Spinal cord (tissue), 10 donors: ENCODE measurements at places on chromosomes 1 and 21.

DNA sequence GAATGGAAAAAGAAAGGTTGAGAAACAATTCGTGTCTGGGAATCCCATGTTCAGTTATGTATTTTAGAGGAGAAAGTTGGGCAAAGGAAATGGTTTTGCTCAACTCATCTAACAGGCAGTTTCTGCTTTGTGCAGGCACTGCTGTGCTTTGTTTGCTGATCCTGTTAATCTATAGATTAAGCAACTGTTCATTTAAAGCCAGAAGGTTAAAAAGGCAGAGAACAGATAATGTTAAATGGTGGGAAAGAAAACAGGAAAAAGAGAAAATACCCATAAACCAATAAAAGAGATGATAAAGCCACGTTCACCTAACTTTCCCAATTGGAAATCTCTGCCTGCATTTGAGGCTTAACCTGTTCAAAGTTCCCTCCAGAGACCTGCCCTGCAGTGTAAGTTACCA lies 70.0 kb downstream of the APP start:
- no peak for DNase-seq

DNA sequence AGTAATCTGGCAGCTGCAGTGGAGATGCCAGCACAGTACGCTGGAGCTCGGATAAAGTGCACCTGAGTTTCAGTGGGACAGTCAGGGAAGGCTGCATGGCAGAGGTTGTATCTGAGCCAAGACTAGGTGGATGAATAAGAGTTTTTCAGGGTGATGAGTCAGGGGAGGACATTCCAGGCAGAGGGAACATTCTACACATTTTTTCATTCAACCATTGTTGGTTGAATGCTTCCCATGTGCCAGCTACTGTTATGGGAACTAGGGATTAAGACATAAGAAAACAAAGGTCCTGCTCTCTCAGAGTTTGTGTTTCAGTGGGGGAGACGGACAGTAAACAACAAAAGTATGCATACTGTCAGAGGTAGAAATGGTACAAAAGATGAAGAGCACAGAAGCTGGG lies 5.2 kb downstream of the LEPR start:
- no peak for DNase-seq

GRCh38 chr1:108055387-108055786 lies 90.4 kb upstream of the VAV3 start:
- DNase-seq, result no peak

DNA sequence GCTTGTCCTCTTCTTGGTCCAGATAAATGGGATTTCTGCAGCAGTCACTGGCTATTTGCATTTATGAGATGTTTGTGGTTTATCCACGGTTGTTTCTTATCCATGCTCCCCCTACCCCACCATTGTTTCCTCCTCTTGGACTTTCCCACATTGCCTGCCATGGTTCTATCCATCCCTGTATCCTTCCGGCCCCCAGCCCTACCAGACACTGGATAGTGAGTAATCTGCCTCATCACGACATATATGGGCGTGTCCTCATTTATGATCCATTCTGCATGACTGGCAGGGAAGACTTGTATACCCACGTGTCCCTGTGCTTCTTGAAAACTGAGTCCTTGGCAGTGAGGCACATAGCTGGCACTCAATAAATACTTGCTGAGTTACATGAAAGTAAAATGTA lies 40.1 kb downstream of the CACNA1S start:
- no peak for DNase-seq

GRCh38 chr1:26942656-26943055 lies 17.6 kb downstream of the KDF1 start:
- no peak for DNase-seq

DNA sequence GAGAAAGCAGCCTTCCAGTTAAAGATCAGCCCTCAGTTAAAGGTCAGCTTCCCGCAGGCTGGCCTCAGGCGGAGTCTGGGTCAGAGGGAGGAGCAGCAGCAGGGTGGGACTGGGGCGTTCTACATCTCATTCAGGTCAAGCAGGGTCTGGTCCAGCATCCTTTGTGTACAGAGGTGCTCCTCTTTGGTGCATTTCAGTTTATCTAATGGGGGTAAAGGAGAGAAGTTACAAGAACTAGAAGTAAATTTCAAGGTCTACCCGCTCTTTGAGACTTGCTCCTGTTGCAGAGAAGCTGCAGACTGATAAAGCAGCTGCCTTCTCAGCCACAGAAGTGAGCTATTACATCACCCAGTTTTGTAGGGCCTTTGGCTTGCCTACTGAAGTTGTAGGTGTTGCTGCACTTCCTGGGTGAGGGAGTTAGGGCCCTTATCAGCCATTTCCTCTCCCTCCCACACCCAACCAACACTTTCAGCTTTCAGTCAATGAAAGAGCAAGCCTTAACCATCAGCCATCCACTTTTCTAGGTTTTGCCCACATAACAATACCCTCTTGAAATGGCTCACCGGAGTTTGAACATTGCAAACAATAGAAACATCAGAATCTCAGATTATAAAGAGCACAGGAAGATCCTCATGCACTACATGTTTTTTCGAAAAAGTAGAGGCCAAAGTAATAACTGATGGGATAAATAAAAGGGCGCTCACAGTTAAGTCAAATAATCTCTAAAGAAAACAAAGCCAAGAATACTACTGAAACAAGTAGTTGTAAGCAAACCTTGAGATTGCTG lies 2.8 kb upstream of the NUP210L start:
- DNase-seq, result no peak

DNA sequence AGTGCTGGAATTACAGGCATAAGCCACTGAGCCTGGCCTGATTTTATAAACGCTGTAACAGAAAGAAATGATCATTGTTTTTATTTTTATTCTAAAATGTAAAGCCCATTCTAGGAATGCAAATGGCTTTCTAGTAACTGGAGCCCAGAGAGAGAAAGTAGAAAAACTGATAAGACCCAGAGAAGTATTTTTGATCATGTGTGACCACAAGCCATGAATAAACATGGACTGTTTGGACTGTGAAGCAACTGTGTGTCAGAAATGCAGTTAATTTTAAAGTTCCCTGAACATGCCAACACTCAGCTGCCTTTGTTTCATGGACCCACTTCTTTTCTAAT lies 39.7 kb downstream of the EIF2B3 start:
- DNase-seq, result peak; percentile 84

- no peak for DNase-seq
These were observed 34.1 kb downstream of the RGSL1 start for GRCh38 chr1:182484067-182484466.

DNA sequence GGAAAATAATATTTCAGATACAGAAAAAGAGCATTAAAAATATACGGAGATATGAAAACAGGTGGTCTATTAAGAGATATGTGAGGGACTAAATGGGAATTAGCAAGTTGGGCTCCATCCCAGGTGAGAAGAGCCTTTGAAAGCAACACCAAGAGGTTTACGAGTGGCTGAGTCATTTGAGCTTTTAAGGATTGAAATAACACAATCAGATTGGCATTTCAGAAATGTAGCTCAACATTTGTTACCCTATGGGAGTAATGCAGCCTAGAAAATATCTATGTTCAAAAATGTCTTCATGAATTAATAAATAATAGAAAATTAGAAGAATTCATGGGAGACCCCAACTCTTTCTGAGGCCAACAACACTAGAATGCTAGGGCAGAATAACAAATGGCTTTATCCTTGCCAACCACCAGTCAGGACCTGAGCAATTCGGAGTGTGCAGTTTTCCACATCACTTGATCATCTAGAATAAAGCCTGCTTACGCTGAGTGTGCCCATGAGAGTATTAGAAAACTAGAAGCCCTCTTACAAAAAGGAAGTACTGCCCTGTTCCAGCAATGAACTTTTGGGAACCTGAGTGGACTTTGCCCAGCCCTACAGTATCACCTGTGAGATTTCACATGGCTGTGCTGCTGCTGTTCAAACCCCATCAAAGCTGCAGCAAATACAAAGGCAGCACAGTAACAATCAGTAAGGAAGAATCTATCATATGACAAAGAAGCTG lies 538.0 kb upstream of the CAMK1G start:
- no peak for DNase-seq

- no peak for DNase-seq
These were observed 62.8 kb upstream of the NGF start for GRCh38 chr1:115400891-115401290.

DNA sequence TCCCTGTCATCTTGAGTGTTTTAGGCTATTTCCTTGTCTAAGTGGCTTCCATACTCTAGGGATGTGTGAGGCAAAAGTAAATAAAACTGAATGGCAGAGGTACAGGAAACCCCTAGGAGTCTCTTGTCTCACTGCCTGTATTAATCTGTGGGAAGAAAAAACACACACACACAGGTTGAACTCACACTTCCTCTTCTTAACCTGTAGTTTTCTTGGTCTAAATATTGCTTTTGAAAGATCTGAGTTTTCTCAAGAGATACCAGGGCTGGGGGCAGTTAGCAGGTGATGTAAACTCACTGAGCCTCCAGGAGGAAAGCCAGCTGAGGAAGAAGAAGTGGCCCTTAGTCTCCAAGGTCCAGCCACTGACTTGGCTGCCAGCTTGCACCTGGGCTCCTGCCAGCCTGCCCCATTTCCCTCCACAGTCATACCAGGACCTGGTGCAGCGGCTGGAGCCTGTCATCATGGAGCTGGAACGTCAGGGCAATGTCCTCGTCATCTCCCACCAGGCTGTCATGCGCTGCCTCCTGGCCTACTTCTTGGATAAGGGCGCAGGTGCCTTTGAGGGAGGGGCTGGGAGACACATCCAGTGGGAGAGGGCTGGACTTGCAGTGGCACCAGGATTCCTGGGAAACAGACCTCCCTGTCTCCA lies 16.9 kb downstream of the PFKFB2 start:
- DNase-seq, result no peak

- peak; percentile 2 for DNase-seq
These were observed at the start of gene CD53 for GRCh38 chr1:110872745-110873720. CD53 (plus strand) TSS chr1:110873148; CDS start chr1:110891409, 18,261 bp downstream.
